ENCODE measurements at places on chromosomes 12 and 14.

DNA sequence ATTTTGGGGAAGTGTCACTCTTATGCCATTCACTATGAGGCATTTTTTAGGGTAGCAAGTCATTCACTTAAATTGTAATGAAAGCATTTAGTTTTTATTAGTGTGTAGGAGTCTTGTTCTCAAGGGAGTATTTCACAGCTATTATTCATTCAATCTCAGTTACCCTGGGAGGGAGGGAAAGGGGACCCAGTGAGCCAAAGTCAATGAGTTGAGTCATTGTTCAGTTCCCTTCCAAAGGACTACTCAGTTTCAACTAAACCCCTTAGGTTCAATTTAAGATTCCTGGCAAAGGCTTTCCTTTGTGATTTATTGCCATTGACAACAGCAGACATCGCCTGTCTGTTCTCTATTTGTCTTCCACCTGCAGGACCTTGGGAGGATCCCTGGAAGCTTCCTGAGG lies 29.3 kb upstream of the RASSF8 start:
- DNase-seq, result no peak

- DNase-seq, result no peak
These were observed 398.8 kb downstream of the PRKD1 start for GRCh38 chr14:29528889-29529288.

GRCh38 chr12:131896080-131896810 lies 1.8 kb downstream of the ULK1 start:
- DNase-seq, result peak; percentile 96

DNA sequence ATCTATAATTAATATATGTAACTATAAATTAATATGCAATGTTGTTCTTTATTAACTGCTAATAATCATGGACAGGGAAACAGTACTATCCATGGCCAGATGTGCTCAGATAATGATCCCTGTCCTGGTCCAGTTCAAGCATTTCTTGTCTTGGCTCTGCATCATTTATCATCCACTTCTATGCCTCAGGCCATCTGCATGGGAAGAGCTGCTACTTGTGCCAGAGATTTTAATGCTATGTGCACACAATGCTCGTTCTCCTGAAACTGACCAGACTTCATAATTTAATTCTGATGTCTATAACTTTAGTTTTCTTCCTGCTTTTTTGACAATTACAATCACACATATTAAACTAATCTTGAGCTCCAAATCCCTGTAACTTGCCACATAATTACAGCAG lies 11.2 kb upstream of the TMX1 start:
- no peak for DNase-seq

GRCh38 chr12:57517187-57517586 lies 3.1 kb downstream of the DDIT3 start:
- no peak for DNase-seq

- DNase-seq, result no peak
These were observed 35.7 kb upstream of the PRMT8 start for GRCh38 chr12:3455312-3455711.

DNA sequence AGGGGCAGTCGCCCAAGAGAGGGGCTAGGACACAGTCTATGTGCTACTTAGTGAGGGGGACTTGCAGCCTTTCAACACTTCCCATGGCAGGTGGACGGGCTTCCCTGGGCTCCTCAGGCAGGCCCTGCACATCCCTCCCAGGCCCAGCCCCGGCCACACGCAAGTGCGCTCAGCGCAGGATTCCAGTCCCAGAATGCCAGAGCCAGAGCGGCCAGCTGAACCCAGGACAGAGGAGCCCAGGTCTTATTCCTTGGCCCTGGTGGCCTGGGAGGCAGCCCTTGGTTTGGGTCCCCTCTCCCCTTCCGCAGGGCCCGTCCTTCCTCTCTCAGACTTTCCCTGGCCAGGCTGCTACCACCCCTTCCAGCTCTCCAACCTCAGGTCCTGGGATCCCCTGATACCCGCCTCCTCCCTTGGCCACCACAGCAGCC lies 12.0 kb downstream of the DLK1 start:
- peak; percentile 46 for DNase-seq

DNA sequence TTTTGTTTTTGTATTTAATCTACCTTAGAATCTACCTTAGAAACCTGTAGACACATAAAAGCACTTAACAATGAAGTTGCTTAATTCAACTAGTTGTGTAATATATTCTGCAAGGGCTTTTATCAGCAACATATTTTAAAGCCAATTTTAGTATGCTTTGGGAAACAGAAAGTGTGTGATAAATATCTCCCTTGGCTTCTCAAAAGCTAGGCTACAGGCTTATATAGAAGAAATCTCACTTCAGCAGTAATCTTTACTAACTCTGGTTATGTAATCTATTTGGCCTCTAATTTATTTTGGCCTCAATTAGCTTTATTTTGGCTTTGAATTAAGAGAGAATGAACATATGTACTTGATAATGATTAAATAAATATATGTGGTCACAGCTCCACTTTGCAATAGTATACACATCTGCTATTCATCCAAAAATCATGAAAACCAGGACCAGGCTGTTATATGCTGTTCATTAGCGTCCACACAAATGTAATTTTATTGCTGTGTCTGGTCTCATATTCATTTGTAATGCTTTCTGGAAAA lies 37.2 kb downstream of the LRP6 start:
- no peak for DNase-seq

DNA sequence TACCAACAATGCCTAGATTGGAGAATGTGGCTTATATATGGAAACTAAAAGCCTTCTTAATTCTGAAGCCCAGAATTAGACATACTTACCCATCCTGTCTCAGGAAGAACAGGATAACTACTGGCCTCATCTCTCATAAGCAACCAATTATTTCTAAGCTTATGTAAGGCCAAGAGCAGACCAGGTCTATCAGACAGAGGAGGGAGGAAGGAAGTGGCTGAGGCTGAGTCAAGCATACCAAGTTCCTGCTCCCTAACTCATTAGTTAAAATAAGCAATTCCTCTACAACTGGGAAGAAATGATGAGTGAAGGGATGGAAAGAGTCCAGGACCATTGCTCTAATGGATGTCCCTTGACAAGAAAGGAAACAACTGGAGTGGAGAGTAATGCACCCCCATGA lies 27.0 kb upstream of the INSM2 start:
- DNase-seq, result no peak

- DNase-seq, result no peak
These were observed 3.9 kb downstream of the TMEM30B start for GRCh38 chr14:61277232-61277631.

DNA sequence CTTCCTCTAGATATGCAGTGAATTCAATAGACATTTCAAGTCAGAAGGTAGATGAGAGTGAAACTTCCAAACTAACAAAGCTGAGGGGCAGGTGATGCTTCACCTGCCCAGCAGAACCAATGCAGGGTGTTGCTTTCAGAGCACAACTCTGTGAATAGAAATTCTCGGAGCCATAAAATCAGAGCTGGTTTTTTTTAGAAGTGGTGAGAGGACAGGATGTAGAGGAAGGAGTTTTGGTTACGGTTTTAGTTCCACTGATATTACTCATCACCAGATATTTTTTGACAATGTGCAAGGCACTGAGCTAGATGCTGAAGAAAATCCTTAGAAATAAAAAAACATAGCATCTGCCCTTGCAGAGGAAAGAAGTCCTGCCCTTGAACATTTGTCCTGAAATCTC lies 62.2 kb downstream of the BMP4 start:
- DNase-seq, result no peak

Data from posterior vena cava (tissue), 2 donors.